CD4-positive, alpha-beta memory T cell (primary cell): ENCODE measurements at places on chromosomes 11 and 22.

DNA sequence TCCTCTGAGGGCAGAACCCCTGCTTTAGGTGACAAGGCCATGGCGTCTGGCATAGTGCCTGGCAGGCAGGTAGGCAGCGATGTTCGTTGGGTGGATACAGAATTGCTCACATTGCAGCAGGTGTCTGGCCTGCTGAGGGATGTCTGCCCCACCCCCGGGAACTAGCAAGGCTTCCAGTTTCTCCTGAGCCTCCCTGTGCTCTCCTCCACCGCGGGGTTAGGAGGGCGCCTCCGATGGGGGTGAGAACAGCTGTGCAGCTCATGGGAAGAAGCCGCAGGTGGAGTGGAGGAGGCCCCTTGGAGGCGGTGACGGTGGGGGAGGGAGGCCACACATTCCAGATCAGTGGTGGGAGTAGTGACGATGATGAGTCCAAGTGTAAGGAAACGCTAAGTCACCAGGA is 48.3 kb upstream of the JAM3 start:
- no peak for DNase-seq

- no peak for DNase-seq
These were observed 73.8 kb upstream of the SESN3 start for GRCh38 chr11:95304777-95305176.

GRCh38 chr11:44527476-44527875 is 38.0 kb upstream of the CD82 start:
- DNase-seq: no peak

- no peak for DNase-seq
These were observed 46.1 kb upstream of the PRDM11 start for GRCh38 chr11:45100339-45100738.

- DNase-seq: no peak
These were observed 90.7 kb downstream of the CSNK2A3 start for GRCh38 chr11:11262171-11262920.

DNA sequence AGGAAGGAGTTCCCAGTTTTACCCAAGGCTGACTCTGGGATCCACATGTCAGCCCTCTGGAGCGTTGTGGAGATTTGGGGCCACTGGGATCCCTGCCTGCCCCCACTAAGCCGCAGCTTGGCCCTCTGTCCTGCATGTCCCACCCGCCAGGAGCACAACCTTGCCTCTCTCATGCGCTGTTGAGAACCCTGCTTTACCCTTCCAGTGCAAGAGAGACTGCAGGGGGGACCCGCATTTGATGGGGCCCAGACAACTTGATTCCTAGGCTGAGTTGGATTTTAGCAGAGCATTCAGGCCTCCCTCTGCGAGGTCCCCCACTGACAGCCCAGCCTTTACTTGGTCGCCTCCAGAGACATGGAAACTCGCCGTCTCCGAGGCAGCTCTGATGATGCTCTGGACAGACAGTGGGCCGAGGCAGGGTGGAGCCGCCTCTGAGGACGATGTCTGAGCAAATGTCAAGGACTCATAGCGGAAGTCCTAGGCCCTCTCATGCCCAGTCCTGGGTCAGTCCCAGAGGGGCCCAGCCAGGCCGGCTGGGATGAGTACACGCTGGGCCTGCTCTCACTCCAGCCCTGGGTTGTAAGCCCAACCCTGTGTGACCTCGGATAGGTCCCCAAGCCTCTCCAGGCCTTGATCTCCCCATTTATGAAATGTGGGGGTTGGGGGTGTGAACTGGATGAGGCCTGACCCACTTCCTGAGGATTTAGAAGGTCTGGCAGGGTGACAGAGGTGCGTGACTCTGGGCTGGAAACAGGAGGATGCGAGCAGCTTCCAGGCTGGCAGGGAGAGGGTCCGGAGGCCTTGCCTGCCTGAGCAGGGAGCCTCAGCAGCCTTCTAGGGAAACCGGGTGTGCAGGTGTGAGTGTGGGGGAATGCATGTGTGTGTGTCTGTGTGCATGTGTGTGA is 630 bp downstream of the CD5 start:
- DNase-seq: peak; percentile 47

DNA sequence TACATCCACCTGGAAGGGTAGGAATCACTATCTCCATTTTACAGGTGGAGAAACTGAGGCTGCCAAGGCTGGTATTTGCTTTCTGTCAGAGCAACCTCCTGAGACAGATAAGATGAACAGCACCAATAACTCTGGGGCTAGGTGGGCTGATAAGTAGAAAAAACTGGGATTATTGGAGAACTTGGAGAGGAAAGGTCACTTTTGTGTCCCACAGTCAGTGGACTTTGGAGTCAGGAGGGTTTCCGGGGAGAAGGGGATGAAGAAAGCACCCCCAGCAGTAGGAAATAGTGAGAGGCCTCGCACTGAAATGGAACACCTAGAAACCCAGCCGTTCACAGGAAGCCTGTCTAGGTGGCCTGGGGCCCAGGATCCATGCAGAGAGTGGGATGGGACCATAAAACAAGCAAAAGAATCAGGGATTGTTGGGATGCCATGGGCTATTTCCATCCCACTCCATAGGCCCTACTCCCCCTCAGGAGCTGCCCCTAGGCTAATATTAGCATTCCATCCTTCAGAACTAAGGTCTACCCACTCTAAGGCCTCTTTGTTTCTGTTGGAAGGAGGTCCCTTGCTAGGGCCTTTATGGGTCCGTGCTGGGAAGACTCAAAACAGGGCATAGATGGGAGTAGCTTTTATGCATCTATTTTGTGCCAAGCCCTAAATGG is 31.0 kb upstream of the FCHSD2 start:
- no peak for DNase-seq

DNA sequence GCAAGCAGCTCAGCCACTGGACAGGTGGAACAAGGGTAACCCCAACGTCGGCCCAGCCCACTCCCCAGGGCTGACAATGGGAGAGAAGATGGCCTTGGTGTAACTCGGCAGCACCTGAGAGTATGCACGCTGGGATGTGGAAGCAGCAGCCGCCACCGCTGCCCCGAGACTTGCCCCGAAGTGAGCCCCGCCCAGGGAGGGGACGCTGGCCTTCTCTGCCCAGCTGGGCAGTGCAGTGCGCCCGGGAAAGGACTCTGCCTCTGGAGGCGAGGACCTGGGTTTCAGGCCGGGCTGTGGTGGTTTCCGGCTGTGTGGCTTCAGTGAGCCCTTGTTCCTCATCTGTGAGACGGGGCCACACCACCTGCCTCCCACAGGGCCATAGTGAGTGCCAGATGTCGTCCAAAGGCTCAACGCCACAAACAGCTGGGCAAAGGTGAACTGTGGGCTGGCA is 8.6 kb upstream of the POLDIP3 start:
- no peak for DNase-seq

DNA sequence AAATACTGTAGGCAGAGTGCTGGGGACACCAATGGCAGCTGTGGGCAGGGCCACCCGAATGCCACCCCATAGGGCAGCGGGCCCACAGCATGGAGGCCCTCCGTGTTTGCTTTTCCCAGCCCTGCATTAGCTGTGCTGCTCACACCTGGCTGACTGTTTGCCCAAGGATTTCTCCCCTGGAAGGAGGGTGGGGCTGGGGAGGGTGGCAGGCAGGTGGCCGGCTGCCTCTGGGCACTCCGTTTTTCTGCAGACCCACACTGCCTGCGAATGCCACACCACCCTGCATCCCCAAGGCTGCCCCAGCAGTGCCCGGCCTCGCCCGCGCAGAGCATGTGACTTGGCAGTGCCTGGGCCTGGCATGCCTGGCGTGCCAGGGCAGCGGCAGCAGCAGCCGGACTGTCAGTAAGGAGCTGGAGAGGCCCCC is 19.6 kb downstream of the DAGLA start:
- no peak for DNase-seq

- DNase-seq: no peak
These were observed 48.7 kb upstream of the RASD2 start for GRCh38 chr22:35491908-35492380.

DNA sequence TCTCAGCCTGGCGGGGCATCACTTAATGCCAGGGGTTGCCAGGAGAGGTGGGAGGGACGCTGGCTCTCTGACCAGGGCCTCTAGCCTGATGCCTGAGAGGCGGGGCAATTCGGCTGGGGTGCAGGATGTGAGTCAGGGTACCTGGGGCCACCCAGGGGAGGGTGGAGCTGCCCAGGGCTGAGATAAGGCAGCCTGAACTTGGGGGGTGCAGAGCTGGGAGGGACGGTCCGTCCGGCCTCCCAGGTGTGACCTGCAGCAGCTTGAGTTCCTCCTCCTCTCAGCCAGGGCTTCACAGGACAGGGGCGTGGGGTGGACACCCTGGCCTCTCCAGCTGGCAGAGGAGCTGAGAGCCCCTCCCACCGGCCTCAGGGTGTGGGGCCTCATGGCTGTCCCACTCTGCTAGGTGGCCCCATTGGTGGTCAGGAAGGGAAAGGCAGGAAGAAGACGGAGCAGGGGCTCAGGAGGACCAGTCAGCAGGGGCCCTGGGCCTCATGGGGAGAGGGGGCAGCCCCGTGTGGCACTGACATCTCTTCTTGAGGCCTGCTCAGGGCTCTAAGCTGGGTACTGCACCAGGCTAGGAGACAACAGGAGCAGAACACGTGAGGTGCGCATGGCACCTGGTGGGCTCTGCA is 942 bp upstream of the RPS6KA4 start:
- DNase-seq: no peak

DNA sequence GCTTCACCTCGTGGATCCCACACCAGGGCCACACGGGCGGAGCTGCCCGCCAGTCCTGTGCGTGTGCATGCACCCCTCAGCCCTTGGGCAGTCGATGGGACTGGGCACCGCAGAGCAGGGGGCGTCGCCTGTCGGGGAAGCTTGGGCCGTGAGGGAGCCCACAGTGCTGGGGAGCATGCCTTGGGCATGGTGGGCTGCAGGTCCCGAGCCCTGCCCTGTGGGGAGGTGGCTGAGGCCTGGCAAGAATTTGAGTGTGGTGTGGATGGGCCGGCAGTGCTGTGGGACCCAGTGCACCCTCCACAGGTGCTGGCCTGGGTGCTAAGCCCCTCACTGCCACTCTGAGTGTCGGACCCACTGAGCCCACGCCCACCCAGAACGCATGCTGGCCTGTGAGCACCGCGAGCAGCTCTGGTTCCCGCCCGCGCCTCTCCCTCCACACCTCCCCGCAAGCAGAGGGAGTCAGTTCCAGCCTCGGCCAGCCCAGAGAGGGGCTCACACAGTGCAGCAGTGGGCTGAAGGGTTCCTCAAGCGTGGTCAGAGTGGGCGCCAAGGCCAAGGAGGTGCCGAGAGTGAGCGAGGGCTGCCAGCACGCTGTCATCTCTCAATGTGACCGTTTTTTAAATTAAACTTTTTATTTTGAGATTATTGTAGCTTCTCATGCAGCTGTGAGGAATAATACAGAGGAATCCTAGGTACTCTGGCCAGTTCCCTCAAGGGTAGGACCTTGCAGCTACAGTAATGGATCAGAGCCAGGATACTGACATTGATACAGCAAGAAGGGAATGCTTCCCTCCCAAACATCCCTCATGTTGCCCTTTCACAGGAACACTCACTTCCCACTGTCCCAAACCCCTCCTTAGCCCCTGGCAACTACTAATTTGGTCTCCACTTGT is 127.7 kb downstream of the CRYBB2 start:
- DNase-seq: no peak

DNA sequence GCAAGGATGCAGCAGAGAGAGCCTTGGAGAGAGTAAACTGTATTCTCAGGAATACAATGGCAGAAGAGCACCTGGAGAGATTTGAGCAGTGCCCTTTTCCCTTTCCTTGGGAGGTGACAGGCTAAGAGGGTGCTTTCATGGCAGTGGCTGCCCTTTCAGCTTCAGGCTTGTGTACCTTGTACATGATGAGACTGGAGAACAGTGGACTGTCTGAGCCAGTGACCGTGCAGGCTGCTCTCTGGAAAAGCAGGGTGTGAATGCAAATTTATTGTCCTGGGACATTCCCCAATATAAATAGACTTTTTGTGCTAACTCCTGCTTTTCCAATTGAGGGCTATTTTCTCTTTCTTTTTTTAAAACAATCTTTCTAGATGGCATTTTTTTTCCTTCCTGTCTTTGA is 99.3 kb downstream of the TRIM44 start:
- DNase-seq: no peak

- no peak for DNase-seq
These were observed 4.7 kb downstream of the PDE2A start for GRCh38 chr11:72669527-72669926.

DNA sequence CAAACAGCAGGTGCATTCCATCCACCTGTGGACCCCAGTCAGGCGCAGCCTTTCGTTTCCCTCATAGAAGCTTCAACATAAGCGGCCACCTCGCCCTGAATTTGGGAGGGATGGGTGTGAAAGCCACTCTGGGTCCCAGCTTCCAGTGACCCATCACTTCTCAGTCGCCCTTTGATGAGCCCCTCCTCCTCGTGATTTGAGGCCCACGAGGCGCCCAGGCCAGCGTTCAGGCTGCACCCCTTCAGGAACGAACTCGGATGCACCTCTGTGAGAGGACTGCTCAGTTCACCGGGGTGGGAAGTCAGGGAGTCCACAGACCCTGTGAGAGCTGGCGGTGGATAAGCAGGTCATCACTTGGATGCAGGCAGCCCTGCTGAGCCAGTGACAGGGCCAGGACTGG is 1118.2 kb downstream of the BRD1 start:
- no peak for DNase-seq

DNA sequence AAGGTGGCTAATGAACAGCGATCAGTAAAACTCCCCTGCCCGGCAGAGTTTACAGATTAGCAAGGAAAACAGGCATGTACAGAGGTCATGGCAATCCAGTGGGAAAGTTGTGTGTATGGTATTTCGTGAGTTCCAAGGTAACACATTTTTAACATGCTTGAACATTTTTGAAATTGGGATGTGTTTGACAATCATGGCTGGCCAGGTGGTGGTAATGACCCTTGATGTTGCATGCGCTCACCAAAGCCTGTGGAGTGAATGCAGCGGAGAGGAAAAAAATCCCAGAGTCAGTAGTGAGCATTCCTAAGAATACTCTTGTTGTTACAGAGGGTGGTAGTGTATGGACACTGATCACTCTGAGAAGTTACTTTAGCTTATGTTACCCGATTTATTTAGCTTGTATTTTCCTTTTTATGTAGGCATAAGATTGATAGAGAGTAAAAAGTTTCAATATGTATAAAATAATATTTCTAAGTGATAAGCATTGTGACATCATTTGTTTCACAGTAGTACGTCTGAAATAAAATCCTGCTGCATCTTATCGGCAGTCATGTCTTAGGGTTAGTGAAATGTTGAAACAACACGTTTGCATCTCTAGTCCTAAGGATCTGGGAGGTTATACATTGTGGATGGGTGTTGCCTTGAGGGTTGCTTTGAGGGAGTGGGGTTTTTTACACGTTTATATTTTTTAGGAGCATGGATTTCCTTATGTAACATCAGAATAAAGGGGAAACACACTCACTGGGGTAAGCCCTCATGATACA is 8.7 kb downstream of the TEAD1 start:
- no peak for DNase-seq
